Activated CD4-positive, alpha-beta T cell treated with anti-CD3 and anti-CD28 coated beads, Interleukin-2, Interleukin-4, amounts not matched to agents 100 ng/mL and 50 ng/mL, durations not matched to agents 16 hours and 8 hours (primary cell): ENCODE measurements at places on chromosomes 6 and 20.

DNA sequence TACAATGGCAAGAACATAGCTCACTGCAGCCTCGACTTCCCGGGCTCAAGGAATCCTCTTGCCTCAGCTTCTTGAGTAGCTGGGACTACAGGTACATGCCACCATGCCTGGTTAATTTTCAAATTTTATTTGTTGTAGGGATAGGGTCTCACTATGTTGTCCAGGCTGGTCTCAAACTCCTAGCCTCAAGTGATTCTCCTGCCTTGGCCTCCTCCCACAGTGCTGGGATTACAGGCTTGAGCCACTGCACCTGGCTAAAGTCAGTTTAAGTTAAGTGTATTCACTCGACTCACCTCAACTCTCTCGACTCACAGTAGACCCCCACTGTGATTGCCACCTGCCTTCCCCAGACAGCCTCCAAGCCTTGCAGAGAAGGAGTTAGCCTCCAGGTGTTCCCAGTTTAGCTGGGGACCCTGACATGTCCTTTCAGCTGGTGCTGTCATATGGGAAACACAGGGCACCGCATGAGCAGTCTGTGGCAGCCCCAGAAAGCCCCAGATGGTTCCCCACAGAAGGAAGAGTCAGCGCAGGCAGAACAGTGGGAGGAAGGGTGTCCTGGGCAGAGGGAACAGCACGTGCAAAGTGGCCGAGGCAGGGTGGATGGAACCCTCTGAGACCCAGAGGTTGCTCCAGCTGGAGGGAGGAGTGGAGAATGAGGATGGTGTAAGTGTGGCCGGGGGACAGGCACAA is 40.4 kb downstream of the CEBPB start:
- no peak for DNase-seq

GRCh38 chr6:18161431-18161830 is 6.2 kb downstream of the KDM1B start:
- DNase-seq: no peak

- DNase-seq: no peak
These were observed 4.0 kb upstream of the TUBB2B start for GRCh38 chr6:3231247-3232016.

GRCh38 chr20:50372770-50373088 is 137.5 kb upstream of the PTPN1 start:
- DNase-seq: no peak

GRCh38 chr20:62902926-62903615 is 23.2 kb downstream of the DIDO1 start:
- no peak for DNase-seq

DNA sequence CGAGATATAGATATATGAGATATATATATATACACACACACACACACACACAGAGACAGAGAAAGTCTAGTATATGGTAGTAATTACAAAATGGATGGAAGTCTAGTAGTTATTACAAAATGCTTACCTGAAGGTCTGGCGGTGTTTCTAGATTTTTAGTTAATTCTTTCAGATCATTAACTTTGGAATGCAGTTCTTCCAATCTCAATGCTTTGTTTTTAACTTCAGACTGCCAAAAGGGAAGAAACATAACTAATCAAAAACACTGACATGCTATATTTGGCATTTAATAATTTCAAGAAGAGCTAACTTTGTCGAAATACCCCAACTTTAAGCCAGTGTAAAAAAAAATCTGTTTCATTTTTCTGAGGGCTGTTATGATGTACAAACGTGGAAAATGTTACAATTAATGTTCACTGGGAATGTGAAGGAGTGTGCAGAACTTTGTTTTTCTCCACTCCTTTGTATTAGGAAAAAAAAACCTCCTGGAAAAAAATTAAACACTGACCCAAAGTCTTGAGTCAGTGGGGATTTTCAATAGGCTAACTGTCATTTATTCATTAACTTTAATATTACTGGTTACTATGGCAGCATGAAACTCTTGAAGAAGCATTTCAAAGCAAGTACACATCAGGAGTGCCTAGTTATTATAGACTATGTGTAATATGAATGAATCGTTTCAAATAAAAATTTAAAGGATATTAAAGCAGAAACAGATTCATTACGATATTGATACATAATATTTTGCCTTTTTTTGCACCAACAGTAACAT is 232.9 kb downstream of the SYNE1 start:
- DNase-seq: no peak

DNA sequence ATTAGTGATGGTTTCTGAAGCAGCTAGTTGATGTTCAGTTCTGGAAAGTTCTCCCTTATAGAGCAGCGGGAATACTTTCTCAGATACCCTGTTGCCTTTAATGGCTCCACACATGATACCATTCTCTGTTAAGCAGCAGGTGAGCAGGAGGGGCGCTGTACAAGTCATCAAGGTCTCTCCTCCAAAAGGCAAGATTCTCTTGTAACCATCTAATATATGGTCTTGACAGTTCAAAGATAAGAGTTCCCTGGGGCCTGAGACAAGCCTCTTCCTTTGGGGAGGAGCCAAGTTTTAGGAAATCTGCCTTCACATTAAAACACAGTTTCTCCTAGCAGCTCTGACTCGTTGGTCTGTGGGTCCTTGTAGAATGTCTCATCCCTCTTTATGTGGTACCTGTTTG is 258.2 kb downstream of the QKI start:
- DNase-seq: no peak

DNA sequence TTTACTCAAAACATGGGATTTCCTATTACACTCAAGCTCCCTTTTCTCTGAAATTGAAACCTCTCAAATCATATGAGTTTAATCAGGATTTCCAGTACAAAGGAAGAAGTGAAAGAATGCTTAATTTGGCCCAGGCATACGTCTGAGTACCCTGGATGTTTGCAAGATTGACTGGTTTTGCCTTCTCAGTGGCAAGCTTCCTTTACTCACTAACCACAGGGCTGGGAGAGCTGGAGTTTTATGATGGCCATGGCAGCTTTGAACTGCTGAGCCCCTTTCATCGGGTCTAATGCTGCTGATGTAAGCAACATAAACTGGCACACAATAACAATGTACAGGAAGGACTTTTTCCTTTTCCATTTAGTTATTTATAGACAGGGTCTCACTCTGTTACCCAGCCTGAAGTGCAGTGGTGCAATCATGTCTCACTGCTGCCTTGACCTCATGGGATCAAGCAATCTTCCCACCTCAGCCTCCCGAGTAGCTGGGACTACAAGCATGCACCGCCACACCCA is 194.8 kb downstream of the SLC35F1 start:
- no peak for DNase-seq

DNA sequence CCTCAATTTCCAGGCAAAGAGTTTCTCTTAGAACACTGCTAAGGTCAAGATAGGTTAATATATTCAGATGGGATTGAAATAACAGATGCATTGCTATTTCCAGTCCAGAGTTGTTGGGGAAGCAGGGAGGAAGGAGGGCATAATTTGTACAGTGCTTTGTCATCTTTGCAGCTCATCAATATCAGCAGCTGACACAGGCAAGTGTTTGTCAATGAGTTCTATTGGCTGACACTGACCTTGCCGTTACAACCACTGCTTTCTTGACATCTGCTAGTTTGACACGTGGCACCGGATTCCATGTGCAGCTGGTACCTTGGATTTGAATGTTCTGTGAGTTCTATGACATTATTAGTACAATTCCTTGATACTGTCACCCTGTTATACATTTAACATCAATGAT is 28.0 kb upstream of the MLIP start:
- no peak for DNase-seq

DNA sequence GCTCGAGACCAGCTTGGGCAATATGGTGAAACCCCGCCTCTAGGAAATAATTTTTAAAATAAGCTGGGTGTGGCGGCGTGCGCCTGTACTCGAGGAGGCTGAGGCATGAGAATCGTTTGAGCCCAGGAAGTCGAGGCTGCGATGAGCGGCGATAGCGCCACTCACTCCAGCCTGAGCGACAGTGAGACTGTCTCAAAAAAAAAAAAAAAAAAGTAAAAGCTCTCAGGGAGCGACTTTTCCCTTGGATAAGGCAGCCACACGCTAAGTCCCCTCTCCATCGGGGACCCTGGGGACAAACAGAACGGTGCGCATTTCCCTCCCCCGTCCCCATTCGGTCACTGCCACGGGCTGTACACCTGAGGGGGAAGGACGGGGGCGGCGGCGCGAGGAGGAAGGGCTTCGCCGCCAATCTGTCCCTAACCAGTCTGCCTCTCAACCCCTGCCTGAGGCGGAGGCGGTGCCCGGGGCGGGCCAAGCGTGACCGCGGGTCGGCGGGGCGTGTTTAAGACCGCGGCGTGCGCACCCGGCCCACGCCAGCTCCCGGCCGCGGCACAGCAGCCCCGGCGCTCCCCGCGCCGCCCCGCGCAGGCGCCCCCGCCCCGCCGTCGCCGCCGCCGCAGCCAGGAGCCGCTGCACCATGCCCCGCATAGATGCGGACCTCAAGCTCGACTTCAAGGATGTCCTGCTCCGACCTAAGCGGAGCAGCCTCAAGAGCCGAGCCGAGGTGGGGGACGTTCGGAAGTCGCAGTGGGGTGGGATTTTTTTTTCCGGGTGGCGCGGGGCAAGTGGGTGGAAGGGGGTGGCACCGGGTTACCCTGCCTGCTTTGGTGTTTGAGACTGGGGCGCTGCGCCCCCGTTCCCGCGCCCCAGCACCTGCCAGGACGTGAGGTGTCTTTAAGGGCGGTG is at the start of gene GMPR:
Gene GMPR, plus strand, starts transcription at position 531 of the 906 bp plus-strand sequence. Its CDS starts 107 bp downstream, at position 638.
- DNase-seq: peak; percentile 51

GRCh38 chr6:52420668-52421358 is 671 bp downstream of the EFHC1 start:
- no peak for DNase-seq

DNA sequence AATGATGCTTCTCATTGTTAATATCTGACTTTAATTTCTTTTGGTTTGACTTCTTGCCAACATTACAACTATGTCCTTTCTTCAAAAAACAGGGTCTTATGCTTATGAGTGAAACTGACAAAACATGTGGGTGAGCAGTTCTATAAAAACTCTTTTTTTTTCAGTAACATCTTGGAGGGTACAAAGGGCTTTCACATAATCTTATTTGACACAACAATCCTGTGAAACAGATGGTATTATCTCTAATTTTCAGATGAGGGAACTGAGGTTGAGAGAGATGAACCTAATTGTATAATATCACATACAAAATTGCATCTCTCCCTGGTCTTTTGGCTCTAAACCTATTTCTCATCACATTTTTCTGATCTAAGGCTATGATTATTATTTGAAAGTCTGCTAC is 38.3 kb downstream of the MAPK14 start:
- DNase-seq: no peak

DNA sequence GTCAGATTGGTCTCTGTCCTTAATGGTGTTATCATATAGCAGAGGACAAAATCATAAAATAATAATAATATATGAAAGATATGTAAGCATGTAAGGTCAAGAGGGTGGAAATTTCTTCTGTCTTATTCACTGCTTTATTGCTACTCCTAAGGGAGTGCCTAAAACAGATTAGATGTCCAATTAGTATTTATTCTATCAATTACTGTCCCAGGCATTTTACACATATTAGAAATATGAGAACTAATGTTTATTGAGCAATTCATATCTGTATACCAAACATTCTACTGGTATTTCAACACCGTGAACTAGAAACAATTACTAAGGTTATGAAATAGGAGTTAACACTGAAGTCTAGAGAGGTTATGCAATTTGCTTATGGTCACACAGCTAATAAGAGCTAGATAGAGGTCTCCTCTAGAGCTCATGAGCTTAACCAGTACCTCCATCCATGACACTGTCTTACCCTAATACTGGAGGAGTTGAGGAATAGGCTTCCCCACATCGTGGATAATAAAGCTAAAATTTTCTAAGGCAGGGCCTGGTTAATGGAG is 302.3 kb downstream of the PLCB1 start:
- DNase-seq: no peak

- no peak for DNase-seq
These were observed 298.6 kb downstream of the CDH26 start for GRCh38 chr20:60256811-60257210.

DNA sequence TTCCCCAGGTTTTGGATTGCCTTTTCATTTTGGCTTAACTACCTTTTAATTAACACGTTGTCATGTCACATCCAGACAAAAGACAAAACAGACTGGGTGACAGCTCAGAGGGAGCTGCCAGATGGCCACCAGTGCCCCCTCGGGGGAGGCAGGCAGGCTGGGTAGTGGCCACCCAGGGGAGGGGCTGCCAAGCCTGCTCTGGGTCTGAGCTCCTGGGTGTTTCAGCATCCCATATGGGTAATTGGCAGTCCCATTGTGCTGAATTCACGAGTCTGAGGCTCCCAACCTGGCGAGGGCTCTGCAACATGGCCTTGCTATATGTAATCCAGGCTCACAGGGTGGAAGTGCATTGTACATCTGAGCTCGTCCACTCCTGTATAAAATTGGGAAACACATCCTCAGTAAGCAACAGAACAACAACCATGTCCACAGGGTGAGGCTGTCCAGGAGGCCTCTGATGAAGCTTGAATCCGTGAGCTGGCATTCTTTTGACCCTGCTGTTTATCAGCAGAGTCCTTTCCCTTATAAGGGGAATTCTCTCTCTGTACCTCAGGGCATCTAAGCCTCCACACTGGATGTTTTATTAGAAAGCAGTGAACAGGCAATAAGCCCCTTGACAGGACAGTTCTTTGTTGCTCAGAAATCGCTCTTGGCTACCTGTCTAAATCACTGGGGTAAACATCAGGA is 111.7 kb upstream of the SLC22A23 start:
- no peak for DNase-seq

DNA sequence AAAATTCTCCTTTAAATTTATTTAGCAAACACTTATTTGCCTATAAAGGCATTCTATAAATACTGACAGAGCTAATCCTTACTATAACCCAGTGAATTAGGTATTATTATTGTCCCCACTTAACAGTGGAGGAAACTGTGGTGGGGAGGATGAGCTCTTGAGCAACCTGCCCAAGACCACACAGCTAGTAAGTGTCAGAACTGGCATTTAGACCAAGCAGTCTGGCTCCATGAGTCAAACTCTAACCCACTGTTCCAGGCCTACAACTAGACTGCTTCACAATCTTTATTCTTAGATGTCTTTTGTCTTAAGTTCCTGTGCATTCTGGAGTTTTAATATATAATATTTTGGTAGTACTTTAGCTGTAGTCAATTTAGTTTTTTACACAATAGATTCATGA is 530.8 kb downstream of the BCKDHB start:
- no peak for DNase-seq

DNA sequence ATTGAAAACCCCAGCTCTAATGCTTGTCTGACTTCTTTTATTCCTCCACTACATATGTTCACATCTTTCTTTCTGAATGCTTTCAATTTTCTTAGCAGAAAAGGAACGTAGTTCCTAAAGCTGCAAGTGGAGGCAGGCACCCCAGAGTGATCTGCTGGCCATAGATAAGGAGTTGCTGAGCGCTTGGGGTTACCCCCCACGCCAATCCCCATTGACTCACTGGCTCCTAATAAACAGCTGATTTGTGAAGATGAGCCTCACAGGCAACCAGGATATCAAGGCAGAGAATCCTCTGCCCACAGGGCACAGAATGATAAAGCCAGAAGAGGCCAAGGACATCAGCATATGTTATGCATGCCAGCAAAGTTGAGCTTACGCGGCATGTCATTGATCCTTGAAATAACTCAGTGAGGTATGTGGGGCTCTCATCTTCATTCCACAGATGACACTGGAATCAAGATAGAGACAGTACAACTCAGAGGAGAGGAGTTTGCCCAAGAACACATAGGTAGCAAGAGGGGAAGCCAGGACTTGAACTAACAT is 129.1 kb upstream of the PTPRT start:
- DNase-seq: no peak
